LNCaP clone FGC (cell line): ENCODE measurements at places on chromosomes 3 and 15.

- no peak for DNase-seq
These were observed 42.3 kb downstream of the CGNL1 start for GRCh38 chr15:57418635-57419034.

- DNase-seq, result no peak
These were observed 550 bp downstream of the CLN6 start for GRCh38 chr15:68228971-68229385.

DNA sequence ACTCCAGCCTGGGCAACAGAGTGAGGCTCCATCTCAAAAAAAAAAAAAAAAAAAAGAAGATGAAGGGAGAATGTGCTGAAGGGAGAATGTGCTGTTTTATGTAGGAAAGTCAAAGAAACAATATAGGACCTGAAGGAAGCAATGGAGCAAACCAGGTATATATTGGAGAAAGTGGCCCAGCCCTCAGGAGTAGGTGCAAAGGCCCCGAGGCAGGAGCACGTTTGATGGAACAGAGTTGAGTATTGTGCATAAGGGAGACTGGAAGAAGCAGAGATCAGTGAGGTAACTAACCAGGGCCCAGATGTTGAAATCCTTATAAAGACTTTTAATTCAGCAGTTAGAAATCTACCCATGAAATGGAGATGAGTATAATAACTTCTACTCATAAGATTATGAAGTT, 79.6 kb downstream of the MAP2K5 start:
- no peak for DNase-seq

DNA sequence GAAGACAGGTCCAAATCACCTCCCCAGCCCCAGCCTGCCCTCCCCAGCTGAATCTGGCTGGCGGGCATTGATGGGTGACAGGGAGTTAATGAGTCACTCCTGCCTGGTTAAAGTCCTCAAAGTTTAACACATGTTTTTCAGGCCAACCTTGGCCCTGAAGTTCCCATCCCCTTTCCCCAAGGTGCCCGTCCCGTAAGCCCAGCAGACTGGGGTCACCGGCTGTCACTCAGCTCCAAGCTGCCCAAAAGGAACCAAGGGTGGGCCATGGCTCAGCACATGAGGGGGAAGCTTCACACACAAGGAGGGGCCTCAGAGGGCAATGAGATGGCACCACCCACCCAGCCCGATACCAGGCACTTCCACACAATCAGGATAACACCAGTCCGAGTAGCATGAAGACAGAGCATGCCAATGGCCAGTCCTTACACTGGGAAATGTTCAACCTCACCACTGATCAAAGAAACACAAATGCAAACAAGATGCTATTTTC, 10.2 kb upstream of the KLF15 start:
- DNase-seq, result no peak

- DNase-seq, result no peak
These were observed 228.9 kb upstream of the MRPL3 start for GRCh38 chr3:131731709-131732108.

GRCh38 chr3:152621006-152621868, 213.7 kb upstream of the P2RY1 start:
- DNase-seq, result no peak

GRCh38 chr3:29334706-29335105, 53.8 kb downstream of the RBMS3 start:
- DNase-seq, result no peak

- DNase-seq, result no peak
These were observed 22.1 kb downstream of the NCK1 start for GRCh38 chr3:136883967-136884720.

DNA sequence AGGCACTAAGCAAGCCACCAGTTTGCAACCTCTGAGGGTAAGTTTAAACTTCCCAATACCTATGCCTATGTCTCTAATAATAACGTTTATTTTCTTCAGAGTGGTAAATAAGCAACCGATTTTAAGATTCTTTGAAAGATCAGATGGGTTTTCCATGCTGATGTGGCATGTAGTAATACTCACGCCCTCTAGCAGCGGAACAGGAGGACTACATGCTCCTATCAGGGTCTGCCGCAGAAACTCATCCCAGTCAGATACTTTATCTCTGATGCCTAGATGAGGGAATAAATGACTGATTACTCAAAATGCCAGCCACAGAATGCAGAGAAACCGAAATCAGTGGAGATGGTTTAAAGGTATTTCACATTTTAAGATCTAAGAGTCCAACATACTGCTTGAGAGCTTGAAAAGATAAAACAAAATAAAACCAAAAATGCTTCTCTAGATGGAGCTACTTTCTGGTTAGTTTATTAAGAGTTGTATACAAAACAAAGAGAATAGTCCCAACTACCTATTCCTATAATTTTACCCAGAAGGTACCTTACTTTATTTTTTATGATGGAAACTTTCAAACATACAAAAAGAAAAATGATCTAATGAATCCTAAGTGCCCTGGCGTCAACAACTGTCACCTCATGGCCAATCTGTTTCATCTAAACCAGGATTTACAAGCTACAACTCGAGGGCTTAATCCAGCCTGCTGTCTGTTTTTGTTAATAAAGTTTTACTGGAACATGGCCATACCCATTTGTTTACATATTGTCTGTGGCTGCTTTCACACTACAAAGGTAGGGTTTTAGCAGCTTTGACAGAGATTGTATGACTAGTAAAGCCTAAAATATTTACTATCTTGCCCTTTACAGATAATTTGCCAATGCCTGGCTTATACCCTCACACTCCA, 37.5 kb upstream of the STIMATE start:
- peak; percentile 73 for DNase-seq

DNA sequence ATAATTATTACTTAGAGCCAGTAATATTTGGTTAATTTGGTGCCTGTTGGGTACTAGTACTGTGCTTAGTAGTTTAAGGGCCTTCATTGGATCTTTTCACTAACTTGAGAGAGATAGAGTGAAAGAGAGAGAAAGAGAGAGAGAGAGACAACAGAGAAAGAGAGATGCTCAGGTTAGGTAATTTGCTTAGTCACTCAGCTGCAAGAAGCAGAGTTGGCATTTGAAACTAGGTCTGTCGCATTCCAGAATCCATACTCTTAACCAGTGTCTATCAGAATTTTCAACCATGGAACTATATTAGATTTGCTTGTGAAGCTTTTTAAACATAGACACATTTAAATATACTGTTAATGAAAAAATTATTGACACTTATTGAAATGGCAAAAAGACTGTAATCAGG, 31.1 kb upstream of the NUDT16 start:
- no peak for DNase-seq

DNA sequence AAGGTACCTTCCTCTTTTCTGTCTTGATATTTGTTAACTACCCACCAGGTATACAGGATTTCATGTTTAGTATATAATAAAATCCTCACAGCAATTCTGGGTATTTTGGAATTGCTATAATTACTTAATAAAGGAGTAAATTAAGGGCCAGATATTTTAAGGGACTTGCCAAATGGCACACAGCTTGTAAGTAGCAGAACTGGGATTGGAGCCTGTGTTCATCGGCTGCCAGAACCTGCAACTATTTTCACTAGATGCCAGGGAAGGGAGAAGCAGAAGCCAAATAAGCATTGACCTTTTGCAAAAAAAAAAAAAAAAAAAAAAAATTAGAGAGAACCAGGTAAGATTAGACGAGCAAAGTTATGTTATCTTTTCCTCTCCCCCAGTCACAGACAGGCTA, 683.3 kb upstream of the CADM2 start:
- DNase-seq, result no peak

DNA sequence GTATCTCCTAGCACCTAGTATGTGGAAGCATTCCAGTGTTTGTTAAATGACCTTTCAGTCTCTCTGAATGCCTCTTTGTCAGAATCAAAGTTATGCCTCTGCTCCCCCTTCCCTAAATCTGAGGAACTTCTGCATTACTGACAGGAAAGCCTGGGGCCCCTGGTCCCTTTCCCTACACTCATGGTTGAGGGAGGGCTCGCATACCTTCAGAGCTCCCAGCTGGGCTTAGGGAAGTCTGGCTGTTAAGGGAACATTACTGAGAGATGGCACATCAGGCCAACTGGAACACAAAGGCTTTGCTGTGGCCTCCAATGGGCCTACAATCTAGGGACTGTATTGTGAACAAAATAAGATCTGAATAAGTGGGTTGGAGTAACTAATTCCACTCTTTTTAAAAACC, 10.3 kb downstream of the PKM start:
- no peak for DNase-seq

DNA sequence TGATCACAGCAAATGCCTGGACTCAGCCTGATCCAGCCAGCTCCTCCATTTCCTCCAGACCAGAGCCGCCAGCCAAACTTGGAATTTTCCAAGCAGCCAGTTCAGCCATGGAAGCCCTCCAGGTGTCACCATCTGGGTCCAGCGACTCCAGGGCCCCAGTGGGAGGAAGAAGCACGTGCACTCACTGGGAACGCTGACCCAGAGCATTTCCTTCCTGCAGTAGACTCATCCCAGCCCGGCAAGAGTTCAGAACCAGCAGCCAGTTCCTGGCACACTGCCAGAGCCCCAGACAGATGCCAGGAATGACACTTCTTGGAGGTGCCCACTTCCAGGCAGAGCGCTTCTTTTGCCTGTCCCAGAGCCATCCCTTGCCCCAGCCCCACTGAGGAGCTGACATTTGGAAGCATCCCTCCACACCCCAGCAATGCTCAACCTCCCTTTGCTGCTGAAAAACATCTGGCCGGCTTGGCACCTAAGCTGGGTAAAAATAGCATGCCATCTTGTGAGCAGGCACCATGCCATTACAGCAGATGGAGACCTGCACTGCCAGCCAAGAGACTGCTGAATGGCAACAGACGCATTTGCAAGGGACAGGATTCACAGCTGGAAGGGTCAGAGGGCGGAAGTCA, 460.3 kb upstream of the PROK2 start:
- no peak for DNase-seq

DNA sequence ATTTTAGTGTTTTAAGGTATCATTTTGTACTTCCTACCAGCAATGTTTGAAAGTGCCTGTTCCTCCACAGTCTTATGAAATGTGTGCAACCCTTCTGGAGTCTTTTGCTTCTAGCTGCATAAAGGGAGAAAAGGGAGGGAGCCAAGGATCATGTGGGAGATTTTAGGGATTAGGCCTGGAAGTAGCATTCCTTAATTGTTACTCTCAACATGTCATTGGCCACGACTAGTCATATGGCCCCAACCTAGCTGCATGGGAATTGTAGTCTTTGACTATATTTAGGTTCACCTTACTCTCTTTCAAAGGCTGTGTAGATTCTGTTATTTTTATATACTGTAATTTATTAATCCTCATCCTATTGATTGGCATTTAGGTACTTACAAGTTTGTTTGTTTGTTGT, 14.9 kb downstream of the CRTAP start:
- no peak for DNase-seq

DNA sequence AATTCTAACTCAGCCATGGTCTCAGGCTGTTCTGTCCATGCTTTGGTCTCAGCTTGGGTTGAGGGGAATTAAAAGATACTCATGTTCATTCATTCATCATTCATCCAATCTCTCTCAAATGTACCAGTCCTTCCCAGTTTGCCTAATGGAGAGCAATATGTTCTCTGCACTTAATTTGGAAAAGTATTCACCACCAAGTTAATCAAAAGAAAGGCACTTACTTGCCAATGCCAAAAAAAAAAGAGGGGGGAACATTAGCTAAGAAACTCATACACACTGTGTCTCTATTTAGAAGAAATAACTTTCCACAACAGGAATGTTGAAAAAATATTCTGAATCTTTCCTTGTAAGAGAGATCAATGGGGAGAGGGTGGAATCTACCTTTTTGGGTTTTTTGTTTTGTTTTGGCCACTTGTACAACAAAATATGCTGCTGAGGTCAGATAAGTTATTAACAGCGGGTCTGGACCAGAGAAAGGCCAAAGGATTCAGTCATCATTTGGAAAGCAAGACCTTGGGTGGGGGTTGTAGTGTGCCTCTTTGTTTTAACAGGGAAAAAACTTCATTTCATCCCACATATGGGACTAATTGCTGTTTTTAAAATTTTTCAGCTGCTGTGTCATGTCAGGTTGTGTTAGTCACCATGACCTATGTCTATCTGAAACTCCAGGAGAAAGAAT, 152.3 kb downstream of the FBN1 start:
- no peak for DNase-seq

DNA sequence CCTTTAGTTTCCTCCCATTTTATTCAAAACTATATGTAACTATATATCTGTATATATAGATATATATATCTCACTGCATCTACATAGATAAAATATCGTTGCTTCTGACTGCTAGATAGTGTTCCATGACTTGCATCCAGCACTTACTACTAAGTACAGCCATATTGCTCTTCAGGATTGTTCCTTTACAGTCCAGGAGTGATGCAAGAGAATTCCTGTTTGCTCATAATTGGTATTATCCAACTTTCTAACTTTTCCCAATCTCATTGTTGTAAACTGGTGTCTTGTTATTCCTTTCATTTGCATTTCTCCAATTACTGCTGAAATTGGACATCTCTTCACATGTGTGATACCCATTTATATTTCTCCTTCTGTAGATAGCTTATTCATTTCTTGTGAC, 99.8 kb upstream of the STRIT1 start:
- DNase-seq, result no peak

GRCh38 chr3:101829437-101829830, 19.9 kb upstream of the NFKBIZ start:
- DNase-seq, result no peak

- no peak for DNase-seq
These were observed 161.3 kb downstream of the IL5RA start for GRCh38 chr3:2948882-2949281.

DNA sequence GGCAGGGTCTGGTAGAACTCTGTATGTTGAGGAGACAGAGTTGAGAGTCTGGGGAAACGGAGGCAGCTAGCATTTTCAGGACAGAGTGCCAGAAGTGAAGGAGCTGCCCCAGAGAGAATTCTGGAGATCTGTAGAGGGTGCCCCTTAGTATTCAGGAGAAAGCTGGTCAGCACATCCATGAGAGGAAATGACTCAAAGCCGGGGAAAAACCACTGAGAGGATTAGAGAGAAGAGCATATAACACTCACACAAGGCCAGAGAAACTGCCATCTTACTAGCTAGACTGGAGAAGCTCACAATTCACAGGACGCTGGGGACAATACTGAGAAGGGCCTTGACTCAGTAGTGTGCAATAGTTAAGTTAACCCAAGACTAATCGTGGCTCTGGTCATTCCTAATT, 75.7 kb upstream of the DPPA4 start:
- DNase-seq, result no peak

DNA sequence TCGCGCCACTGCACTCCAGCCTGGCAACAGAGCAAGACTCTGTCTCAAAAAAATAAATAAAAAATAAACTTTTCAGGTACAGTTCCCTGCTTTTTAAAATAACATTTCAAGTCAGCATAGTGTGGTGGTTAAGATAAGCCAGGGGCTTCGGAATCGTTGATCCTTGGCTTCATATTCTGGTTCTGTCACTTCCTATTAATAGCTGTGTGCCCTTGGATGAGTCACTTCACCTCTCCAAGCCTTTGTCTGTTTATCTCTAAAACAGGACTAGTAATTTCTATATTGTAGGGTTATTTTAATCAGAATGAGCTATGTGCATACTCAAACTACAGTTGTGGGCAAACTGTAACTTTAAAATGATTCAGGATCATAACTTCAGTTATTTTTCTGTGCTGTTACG, 53.8 kb upstream of the SENP5 start:
- no peak for DNase-seq
